ENCODE measurements at places on chromosomes 13 and 19.
A peak's percentile ranks its signal among the peaks of the same experiment; 100 is the strongest.

DNA sequence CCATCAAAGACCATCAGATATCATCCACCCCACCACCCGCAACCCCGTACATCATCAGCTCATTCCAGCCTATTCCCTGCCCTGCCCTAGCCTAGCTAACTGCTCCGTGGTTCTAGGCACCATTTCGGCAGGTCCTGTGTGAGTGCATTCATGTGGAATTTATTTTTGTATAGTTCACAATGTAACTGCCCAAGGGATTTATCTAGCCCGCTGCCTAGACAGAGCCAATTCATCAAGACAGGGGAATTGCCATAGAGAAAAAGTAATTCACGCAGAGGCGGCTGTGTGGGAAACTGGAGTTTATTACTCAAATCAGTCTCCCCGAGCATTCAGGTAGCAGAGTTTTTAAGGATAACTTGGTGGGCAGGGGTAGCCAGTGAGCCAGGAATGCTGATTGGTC, 109.2 kb upstream of the UBL3 start:
- DNase-seq = no peak
- H3K4me3 ChIP-seq = no peak overlapping the region
- no peaks in the 10 kb centered on the region for H3K36me3 ChIP-seq
- H3K4me1 ChIP-seq = no peaks in the 10 kb centered on the region

GRCh38 chr19:43674596-43674995, 4.6 kb upstream of the PLAUR start:
- H3K4me1 ChIP-seq = peaks cover 33% of the 10 kb centered on the region
- no peak overlapping the region for H3K4me3 ChIP-seq
- peak overlapping the region; percentile 91 for H3K27ac ChIP-seq
- H3K36me3 ChIP-seq = no peaks in the 10 kb centered on the region
- no peaks in the 10 kb centered on the region for H3K27me3 ChIP-seq

GRCh38 chr13:74080762-74081161, 53.4 kb downstream of the KLF12 start:
- H3K36me3 ChIP-seq = no peaks in the 10 kb centered on the region
- no peak overlapping the region for H3K4me3 ChIP-seq
- no peak for DNase-seq
- H3K4me1 ChIP-seq = peaks cover 10% of the 10 kb centered on the region

GRCh38 chr19:11101057-11101456, 11.8 kb downstream of the LDLR start:
- no peak for DNase-seq
- peaks cover 5% of the 10 kb centered on the region for H3K4me1 ChIP-seq
- H3K4me3 ChIP-seq = no peak overlapping the region
- H3K36me3 ChIP-seq = no peaks in the 10 kb centered on the region
- no peaks in the 10 kb centered on the region for H3K27me3 ChIP-seq
- H3K27ac ChIP-seq = no peak overlapping the region

DNA sequence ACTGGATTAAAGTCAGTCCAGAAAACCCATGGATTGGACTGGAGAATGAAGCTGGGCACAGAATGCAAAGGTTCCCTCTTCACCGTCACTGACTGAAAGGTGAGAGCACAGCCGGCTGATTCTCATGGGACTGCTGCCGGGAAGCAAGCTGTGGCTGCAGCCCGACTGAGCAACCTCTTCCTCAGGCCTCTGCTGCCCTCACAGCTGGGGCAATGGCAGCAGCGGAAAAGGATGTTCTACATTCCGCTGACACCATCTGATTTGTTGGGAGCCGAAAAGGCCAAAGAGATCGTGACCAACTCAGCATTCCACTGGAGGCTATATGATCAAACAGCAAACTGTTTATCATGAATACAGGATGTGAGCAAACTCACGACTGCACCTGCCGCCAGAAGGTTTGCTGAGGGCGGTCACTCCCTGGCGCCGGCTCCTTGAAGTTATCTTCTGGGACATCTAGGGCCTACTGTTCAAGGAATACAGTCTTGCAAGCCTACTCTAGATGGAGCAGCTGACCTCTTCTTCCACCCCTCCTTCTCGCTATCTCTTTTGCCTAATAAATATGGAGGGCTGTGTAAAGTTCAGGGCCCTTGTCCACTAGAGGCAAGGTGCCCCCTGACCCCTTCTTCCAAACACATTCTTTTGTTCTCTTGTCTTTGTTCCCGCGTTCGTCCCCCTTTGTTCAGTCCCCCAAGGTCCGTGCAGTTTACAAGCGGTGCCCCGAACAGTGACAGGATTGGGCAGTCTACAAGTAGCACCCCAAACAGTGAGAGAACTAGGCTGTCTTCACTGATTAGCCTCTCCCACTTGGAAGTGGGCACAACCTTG, 19.6 kb upstream of the SIGLEC6 start:
- H3K4me1 ChIP-seq = no peaks in the 10 kb centered on the region
- H3K4me3 ChIP-seq = no peak overlapping the region
- DNase-seq = no peak
- no peak overlapping the region for H3K27ac ChIP-seq
- peaks cover 4% of the 10 kb centered on the region for H3K27me3 ChIP-seq

- H3K27ac ChIP-seq = no peak overlapping the region
- H3K4me3 ChIP-seq = no peak overlapping the region
- DNase-seq = no peak
- H3K27me3 ChIP-seq = no peaks in the 10 kb centered on the region
- H3K4me1 ChIP-seq = no peaks in the 10 kb centered on the region
Observed at GRCh38 chr13:114259374-114259773, 22.0 kb upstream of the UPF3A start.

GRCh38 chr13:23763318-23763717, 125.9 kb downstream of the MIPEP start:
- H3K4me1 ChIP-seq = no peaks in the 10 kb centered on the region
- no peak overlapping the region for H3K27ac ChIP-seq
- no peaks in the 10 kb centered on the region for H3K36me3 ChIP-seq
- DNase-seq = no peak
- H3K27me3 ChIP-seq = no peaks in the 10 kb centered on the region

DNA sequence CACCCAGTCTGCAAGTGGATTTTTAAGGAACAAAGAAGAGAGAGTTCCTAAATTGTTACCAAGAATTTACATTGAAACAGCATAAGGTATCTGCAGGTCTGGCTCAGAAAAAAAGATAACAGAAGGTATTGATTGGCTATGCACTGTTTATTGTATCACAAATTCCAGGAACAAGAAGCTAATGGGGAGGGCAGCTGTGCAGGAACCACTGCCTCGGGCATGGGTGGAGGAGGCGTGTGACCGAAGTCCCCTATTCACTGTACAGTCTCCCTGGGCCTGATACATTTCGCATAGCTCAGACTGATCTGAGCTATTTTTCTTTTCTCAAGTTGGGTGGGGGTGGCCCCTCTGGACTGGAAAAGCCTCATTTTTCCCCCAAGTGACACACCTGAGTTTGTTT, 11.7 kb downstream of the NECTIN2 start:
- no peaks in the 10 kb centered on the region for H3K36me3 ChIP-seq
- no peaks in the 10 kb centered on the region for H3K4me1 ChIP-seq
- H3K4me3 ChIP-seq = no peak overlapping the region
- H3K27ac ChIP-seq = no peak overlapping the region
- no peak for DNase-seq

- H3K4me1 ChIP-seq = peaks cover 32% of the 10 kb centered on the region
- DNase-seq = no peak
- no peaks in the 10 kb centered on the region for H3K36me3 ChIP-seq
- H3K27me3 ChIP-seq = no peaks in the 10 kb centered on the region
- H3K27ac ChIP-seq = peak overlapping the region; percentile 86
Observed at GRCh38 chr19:5968431-5969373, 9.2 kb downstream of the RANBP3 start.

- no peak for DNase-seq
- H3K4me1 ChIP-seq = no peaks in the 10 kb centered on the region
- no peaks in the 10 kb centered on the region for H3K27me3 ChIP-seq
- H3K27ac ChIP-seq = no peak overlapping the region
- H3K4me3 ChIP-seq = no peak overlapping the region
- peaks cover 8% of the 10 kb centered on the region for H3K36me3 ChIP-seq
Observed at GRCh38 chr13:95734124-95734523, 57.2 kb downstream of the DNAJC3 start.

DNA sequence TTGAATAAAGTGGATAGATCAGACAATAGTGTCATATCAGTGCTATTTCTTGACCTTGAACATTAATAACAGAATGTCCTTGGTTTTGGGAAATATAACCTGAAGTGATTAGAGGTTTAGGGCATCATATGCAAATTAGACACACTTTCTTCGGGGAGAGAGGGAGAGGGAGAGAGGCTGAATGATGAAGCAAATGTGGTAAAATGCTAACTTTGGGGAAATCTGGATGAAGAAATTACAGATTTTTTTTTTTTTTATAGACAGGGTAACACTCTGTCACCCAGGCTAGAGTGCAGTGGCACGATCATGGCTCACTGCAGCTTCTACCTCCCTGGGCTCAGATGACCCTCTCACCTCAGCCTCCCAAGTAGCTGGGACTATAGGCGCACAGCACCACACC, 3.9 kb upstream of the NCR1 start:
- no peak for DNase-seq
- no peaks in the 10 kb centered on the region for H3K4me1 ChIP-seq
- H3K36me3 ChIP-seq = no peaks in the 10 kb centered on the region
- no peak overlapping the region for H3K27ac ChIP-seq
- H3K4me3 ChIP-seq = no peak overlapping the region

DNA sequence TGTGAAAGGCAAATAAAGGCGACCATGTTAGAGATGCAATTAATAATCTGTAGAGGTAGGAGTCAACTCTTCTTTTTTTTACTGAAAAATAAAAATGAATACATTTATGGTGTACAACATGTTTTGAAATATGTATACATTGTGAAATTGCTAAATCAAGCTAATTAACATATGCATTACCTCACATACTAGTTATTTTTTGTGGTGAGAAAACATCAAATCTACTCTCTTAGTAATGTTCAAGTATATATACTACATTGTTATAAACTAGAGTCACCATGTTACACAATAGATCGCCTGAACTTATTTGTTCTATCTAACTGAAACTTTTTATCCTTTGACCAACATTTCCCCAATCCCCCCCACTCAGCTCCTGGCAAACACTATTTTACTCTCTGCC, 143.2 kb downstream of the POU4F1 start:
- no peak overlapping the region for H3K4me3 ChIP-seq
- DNase-seq = no peak
- H3K4me1 ChIP-seq = no peaks in the 10 kb centered on the region
- no peaks in the 10 kb centered on the region for H3K27me3 ChIP-seq
- no peak overlapping the region for H3K27ac ChIP-seq
- no peaks in the 10 kb centered on the region for H3K36me3 ChIP-seq

GRCh38 chr19:6227936-6228325, 51.8 kb downstream of the MLLT1 start:
- H3K27ac ChIP-seq = no peak overlapping the region
- H3K4me1 ChIP-seq = peaks cover 2% of the 10 kb centered on the region
- no peak for DNase-seq
- no peaks in the 10 kb centered on the region for H3K36me3 ChIP-seq
- H3K27me3 ChIP-seq = no peaks in the 10 kb centered on the region

GRCh38 chr13:113601166-113602070, 16.9 kb downstream of the TFDP1 start:
- H3K27ac ChIP-seq = no peak overlapping the region
- no peaks in the 10 kb centered on the region for H3K27me3 ChIP-seq
- no peaks in the 10 kb centered on the region for H3K36me3 ChIP-seq
- no peak for DNase-seq
- H3K4me1 ChIP-seq = no peaks in the 10 kb centered on the region

GRCh38 chr19:46340051-46340659, 6.7 kb upstream of the PPP5C start:
- no peaks in the 10 kb centered on the region for H3K4me1 ChIP-seq
- no peaks in the 10 kb centered on the region for H3K27me3 ChIP-seq
- H3K27ac ChIP-seq = no peak overlapping the region
- DNase-seq = no peak
- no peaks in the 10 kb centered on the region for H3K36me3 ChIP-seq

GRCh38 chr13:110618167-110618566, 2.8 kb downstream of the NAXD start:
- peak overlapping the region; percentile 94 for H3K27ac ChIP-seq
- no peaks in the 10 kb centered on the region for H3K36me3 ChIP-seq
- DNase-seq = no peak
- no peak overlapping the region for H3K4me3 ChIP-seq
- peaks cover 23% of the 10 kb centered on the region for H3K4me1 ChIP-seq

GRCh38 chr19:39398297-39398864, 7.2 kb downstream of the MED29 start:
- DNase-seq = peak; percentile 89
- H3K27me3 ChIP-seq = no peaks in the 10 kb centered on the region
- peaks cover 62% of the 10 kb centered on the region for H3K4me1 ChIP-seq

DNA sequence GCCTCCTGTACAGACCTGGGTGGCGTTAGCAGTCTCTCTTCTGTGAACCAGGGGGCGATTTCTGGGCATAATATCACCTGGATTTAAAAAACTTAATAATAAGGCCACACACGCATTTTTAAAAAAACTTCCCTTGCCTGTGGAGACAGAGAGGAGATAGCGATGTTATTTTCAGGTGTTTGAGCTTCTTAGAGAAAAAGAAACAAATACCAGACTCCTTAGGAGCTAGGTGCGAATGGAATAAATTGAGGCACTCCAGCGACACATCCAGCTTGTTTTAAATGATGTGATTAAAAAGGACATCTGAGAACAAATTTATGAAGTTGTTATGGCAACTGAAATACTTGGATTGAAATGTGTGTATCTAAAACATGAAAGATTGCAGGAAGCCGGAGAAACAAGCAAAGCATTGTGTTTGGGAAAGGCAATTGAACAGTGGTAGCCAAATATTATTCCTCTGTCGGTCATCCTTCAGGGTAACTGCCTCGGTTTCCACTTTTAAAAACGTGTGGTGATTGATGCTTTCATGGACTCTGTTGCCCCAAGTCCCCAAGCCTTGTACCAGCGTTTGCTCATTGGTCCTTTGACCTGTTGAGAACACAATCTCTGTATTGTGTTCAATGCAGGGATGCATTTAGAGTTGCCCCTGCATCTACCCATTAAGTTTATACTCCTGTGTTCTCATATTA, 158.7 kb downstream of the TM9SF2 start:
- no peak overlapping the region for H3K4me3 ChIP-seq
- H3K27ac ChIP-seq = no peak overlapping the region
- H3K4me1 ChIP-seq = peaks cover 10% of the 10 kb centered on the region
- no peaks in the 10 kb centered on the region for H3K27me3 ChIP-seq

- peak; percentile 51 for DNase-seq
- no peaks in the 10 kb centered on the region for H3K36me3 ChIP-seq
- H3K27me3 ChIP-seq = no peaks in the 10 kb centered on the region
- no peaks in the 10 kb centered on the region for H3K4me1 ChIP-seq
- H3K27ac ChIP-seq = peak overlapping the region; percentile 72
- H3K4me3 ChIP-seq = no peak overlapping the region
Observed at GRCh38 chr13:48156466-48156865, 61.6 kb upstream of the MED4 start.

- no peaks in the 10 kb centered on the region for H3K27me3 ChIP-seq
- no peak overlapping the region for H3K27ac ChIP-seq
- H3K4me3 ChIP-seq = no peak overlapping the region
- no peak for DNase-seq
- H3K36me3 ChIP-seq = no peaks in the 10 kb centered on the region
Observed at GRCh38 chr13:47480951-47481350, 520.1 kb downstream of the SUCLA2 start.

DNA sequence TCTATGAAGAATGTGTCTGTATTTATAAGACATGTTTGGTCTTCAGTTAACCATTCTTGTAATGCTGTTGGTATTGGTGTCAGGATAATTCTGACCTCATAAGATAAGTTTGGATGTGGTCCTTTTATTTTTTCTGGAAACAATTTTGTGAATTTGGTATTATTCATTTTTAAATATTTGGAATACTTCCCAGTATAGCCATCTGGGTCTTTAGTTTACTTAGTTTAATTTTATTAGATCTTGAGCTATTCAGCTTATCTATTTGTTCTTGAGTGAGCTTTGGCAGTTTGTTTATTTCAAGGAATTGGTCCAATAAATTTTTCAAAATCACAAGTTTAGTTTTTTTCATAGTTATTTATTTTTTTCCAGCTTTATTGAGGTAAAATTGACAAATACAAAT, 335.4 kb upstream of the PCDH20 start:
- no peak for DNase-seq
- H3K4me1 ChIP-seq = no peaks in the 10 kb centered on the region
- no peak overlapping the region for H3K27ac ChIP-seq
- H3K27me3 ChIP-seq = no peaks in the 10 kb centered on the region

All from transverse colon (tissue), 4 donors.